ENCODE measurements at places on chromosomes 11 and 22.

- no peak for DNase-seq
Measured at GRCh38 chr11:36057379-36058042, 113.6 kb downstream of the LDLRAD3 start.

DNA sequence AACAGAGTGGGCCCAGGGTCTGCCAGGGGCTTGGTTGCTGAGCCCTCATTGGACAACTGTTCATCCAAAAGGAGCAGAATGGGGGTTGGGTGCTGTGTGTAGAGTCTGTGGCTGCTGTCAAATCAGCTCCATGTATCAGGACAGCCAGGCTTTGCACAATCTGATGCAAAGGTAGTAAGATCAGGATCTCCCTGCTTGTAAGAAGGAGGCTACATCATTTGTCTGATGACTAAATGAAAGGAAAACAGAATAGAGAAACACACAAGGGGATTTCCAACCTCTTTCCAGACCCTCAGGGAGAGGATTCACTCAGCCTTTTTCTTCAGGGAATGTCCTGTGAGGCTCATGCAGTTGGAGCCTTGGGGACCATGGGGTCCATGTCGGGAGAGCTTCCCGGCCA, 7.2 kb downstream of the MICAL2 start:
- DNase-seq, result no peak

DNA sequence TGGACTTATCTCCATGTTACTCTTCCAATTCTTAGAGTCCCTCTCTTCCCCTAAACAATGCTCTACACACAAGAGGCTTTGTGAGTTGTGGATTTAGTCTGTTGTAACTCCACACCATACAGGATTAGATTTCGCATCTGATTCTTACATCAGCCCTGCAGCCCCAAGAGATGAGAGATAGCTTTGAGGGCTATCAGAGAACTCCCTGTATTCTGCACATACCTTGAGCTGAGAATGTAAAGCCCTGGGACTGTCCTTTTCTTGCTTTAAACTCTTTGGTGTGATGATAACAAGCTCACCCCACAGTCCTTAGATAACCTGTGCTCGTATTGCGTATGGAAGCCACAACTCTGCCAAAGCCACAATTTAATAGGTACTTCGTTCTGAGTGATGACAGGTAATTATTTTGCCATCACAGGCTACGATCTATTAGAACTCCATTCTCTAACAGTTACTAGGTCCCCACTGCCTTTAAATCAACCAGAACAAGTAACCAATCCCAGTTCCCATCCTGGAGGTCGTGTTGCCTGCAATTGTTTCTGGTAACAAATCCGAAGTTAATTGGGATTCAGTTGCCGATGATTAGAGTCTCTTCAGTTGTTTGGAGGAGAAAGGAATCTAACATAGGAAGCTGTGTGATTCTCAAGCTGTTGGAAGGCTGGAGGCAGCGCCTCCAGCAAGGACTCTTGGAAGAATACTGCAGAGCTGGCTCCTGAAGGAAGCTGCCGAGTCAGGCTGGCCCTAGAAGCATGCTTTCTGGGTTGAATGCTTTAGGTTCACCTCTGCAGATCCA, 1.3 kb upstream of the PARVG start:
- no peak for DNase-seq

GRCh38 chr11:43138621-43139140, 173.1 kb upstream of the API5 start:
- no peak for DNase-seq

DNA sequence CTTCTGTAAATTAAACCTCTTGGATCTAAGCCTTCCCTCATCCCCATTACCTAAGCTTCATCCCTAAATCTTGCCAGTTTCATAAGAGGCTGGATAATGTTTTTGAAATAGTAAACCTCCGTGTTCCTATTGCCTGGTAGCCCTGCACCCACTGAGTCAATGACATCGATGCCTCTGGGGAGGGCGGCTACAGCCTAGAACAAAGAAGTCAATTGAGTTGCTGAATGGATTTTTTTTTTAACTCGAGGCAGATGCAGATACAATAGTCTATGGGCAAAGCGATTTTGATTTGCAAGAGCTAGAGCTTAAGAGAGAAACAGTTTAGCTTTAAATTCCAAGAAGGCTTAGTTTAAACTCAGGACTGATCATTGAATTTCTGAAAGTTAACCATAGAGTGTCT, 121.3 kb downstream of the NECTIN1 start:
- DNase-seq, result no peak

GRCh38 chr11:26943636-26944035, 50.3 kb upstream of the FIBIN start:
- no peak for DNase-seq

DNA sequence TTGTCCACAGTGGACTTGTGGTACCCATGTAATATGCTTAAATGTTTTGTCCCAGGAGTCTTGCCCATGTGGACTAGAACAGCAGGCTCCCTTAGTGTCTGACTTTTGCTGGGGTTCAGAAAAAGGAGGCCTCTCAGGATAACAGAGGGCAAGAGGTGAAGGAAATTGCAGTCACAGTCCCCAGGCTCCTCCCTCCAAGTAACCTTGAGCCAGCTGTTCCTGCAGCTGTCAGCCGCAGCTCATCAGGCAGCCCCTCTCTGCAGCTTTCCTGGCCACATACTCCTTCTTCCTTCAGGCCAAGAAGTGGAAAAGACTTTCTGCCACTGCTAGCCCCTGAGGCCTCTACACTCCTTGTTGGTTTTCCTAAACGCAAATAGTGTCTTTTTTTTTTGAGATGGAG, 6.3 kb upstream of the MYO18B start:
- DNase-seq, result no peak

GRCh38 chr22:42819412-42820044, 37.5 kb downstream of the ARFGAP3 start:
- no peak for DNase-seq

DNA sequence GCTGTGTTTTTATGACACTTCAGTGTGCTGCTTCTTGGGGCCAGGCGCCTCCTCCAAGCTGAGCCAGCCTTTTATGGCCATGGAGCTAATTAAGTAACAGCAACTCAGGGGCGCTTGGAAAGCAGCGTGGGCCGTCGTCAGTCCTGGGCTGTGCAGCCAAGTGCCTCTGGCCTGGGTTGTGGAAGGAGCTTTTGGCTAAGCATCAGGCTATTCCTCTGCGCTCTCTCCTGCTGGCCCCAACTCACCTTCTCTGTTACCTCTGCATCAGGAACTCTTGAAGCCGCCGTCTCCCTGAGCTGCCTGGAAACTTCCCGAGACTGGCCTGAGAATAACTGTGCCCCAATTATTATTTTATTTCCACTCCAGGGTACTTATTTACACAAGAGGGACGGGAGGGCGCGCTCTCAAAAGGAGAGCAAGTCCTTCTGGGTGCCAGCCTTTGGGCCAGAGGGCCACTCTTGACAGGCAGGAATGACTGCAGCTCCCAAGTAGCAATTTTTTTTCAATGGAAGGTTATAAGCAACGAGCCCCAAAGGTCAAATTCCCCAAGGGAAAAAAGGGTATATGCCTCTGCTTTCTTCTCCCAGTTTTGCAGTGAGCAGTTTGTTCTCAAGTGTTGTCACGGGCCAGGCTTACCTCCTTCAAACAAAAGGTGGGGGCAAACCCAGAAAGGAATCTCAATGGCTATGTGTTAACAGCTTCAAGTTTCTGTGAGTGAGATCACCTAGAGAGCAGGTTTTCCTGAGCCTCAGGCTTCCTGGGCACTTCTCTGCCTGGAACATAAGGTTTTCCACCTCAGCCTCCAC, 38.5 kb upstream of the NAV2 start:
- DNase-seq, result no peak

DNA sequence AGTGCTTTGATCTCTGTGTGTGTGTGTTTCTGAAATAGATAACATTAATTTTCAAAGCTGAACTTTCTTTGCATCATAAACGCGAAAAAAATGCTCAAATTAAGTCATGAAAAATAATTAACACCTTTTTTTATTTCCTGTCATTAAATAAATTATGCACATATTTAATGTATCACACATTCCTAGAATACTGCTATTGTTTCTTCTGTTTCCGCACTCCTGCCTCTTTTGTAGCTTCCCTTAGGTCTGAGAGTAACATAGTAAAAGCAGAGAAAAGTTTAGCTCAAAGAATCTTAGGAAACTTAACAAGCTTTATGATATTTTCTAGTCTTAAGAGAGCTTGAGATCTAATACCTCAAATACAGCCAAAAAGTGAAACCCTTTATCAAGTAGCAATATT, 504.2 kb downstream of the JRKL start:
- no peak for DNase-seq

DNA sequence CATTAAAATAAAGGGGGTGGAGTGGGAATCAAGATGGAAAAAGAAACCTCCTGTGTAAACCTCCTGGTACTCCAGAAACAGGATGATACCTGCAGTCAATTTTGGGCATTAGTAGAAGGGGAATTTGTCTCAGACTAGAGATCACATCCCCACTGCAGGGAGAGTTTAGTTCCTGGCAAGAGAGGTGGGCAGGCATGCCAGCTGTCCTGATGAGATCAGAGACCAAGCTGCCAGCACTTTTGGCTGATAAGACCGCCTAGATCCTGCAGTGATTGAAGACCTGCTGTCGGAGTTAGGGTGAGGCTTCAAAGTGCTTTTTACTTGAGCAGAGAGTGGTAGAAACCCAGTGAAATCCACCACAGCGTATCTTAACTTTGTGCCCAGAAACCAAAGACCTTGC, 29.7 kb upstream of the NELL1 start:
- no peak for DNase-seq

Measured in NCI-H774 (cell line).